ENCODE measurements at places on chromosomes 5 and 9. TPM values are rescaled to one million over a fixed set of nuclear protein-coding genes. Genes with fewer than 3 reads are reported as not detected.

PDE6A gene
- not detected for total RNA-seq

CDKN2AIPNL gene
- 81.7 TPM for total RNA-seq

DMRT3 gene
- total RNA-seq: not detected

HAND1 gene
- total RNA-seq: not detected

UGCG gene
- total RNA-seq: 130 TPM

CAMK2A gene
- total RNA-seq: not detected

ISCA1 gene
- 36.7 TPM for total RNA-seq

TNC gene
- 45.8 TPM for total RNA-seq

FCN2 gene
- not detected for total RNA-seq

GPX3 gene
- 0.17 TPM for total RNA-seq

C1QTNF2 gene
- total RNA-seq: 0.33 TPM

SLC9A3 gene
- total RNA-seq: 5.5 TPM

POU5F2 gene
- 0.10 TPM for total RNA-seq

LCP2 gene
- 0.50 TPM for total RNA-seq

NANS gene
- 92.2 TPM for total RNA-seq

PTGDS gene
- not detected for total RNA-seq

DELE1 gene
- total RNA-seq: 55.7 TPM

COL23A1 gene
- total RNA-seq: not detected

GFPT2 gene
- total RNA-seq: 105 TPM

PTGS1 gene
- 0.07 TPM for total RNA-seq

BASP1 gene
- total RNA-seq: 134 TPM

SOHLH1 gene
- total RNA-seq: not detected

IFNA21 gene
- not detected for total RNA-seq

IL4 gene
- total RNA-seq: not detected

TAF11L10 gene
- not detected for total RNA-seq

MOB3B gene
- total RNA-seq: 3.0 TPM

HBEGF gene
- total RNA-seq: 55.7 TPM

PCDHGA5 gene
- 0.21 TPM for total RNA-seq

NUTM2G gene
- total RNA-seq: not detected

DAB2 gene
- total RNA-seq: 8.8 TPM

NIPBL gene
- total RNA-seq: 9.3 TPM

PRRX2 gene
- not detected for total RNA-seq

ADAMTSL1 gene
- 1.9 TPM for total RNA-seq

SLC46A2 gene
- not detected for total RNA-seq

IFNK gene
- total RNA-seq: not detected

LRRTM2 gene
- 4.0 TPM for total RNA-seq

NREP gene
- total RNA-seq: 12.0 TPM

RHOBTB3 gene
- total RNA-seq: 51.4 TPM

VLDLR gene
- total RNA-seq: 6.3 TPM

SLC45A2 gene
- total RNA-seq: not detected

ASPN gene
- not detected for total RNA-seq

SNAPC3 gene
- total RNA-seq: 25.7 TPM

ZNF883 gene
- total RNA-seq: 4.7 TPM

PHYKPL gene
- total RNA-seq: 11.8 TPM

BNC2 gene
- 7.4 TPM for total RNA-seq

CXXC5 gene
- total RNA-seq: 49.4 TPM
